ENCODE measurements at places on chromosomes 1 and 21. TPM values are rescaled to one million over a fixed set of nuclear protein-coding genes. Genes with fewer than 3 reads are reported as not detected.

LMX1A gene
- total RNA-seq, result not detected

LRRC7 gene
- 0.65 TPM for total RNA-seq

HTR6 gene
- under 0.01 TPM for total RNA-seq

DMBX1 gene
- total RNA-seq, result not detected

COL11A1 gene
- total RNA-seq, result under 0.01 TPM
